ENCODE measurements at places on chromosomes 11 and 22.

GRCh38 chr22:36358533-36359469 is 29.0 kb downstream of the MYH9 start:
- no peak for DNase-seq

- no peak for DNase-seq
These were observed 4.7 kb upstream of the ASCC2 start for GRCh38 chr22:29842740-29843139.

- no peak for DNase-seq
These were observed 117.3 kb downstream of the CD44 start for GRCh38 chr11:35256296-35256695.

GRCh38 chr11:71482746-71483364 is 29.9 kb downstream of the NADSYN1 start:
- no peak for DNase-seq

DNA sequence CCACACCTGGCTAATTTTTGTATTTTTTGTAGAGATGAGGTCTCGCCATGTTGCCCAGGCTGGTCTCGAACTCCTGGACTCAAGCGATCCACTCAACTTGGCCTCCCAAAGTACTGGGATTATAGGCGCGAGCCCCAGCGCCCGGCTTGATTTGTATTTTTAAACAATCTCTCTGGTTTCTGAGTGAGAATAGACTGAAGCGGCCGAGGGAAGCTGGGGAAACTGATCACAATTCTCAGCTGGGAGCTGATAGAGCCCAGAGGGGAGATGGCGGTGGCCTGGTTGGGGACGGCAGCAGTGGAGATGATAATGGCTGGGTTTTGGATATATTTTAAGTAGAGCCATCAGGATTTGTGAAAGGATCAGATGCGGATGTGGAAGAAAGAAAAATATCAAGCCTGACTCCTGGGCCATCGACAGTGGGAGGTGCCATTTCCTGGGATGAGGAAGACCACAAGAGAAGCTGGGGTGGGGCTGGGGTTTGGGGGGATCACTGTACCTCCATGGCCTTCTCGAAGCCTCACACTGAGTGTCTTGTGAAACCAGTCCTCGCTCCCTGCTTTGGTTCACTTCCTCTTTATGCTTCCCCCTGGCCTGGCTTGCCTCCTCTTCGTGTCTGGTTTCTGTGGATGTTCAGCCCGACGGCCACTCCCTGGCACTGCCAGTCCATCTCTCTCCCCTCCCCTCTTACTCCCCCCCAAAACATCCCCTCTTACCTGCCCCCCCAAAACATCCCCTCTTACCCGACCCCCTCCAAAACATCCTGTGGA is 51.9 kb downstream of the IGLL1 start:
- DNase-seq: no peak
